ENCODE measurements at places on chromosomes 3 and 15.

- DNase-seq: no peak
Measured at GRCh38 chr3:101248736-101249135, 71.6 kb downstream of the IMPG2 start.

DNA sequence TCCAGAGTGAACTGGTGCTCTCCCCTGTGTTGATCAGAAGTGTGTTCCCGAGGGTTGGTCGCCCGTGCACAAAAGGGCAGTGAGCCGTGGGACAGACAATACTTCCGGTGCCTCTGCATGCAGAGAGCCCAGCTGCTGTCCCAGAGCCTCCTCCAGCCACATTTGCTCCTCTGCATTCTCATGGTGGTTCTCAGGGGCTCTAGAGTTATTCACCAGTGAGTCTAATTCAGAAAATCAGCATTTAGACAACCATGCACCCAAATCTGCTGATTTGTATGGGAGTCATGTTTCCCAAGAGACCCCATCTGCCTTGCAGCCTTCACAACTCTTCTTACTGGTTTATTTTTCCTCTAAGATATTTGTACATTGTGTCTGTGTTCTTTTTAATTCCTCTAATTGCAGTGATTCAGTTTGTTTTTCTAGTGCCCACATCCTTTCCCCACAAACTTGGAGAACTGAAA, 107.0 kb upstream of the SPRED1 start:
- no peak for DNase-seq

DNA sequence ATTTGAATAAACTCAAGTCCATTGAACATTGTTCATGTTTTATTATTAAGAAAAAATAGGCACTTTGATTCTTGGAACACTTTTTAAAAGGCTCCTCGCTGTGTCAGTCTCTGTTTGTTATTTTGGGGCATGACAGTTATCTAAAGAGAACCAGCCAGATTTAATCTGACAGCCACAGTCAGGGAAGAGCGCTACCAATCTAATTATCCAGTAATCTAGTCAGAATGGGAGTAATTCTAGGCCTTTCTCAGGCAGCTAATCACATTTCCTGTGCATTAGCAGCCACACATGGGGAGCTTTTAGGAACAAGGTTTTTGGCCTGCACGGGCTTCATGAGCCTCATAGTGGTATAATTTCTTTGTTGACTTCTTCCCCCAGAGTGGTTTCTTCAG, 362.2 kb downstream of the RBMS3 start:
- DNase-seq: no peak

- DNase-seq: no peak
Measured at GRCh38 chr15:28109626-28110455, 10.7 kb upstream of the OCA2 start.

DNA sequence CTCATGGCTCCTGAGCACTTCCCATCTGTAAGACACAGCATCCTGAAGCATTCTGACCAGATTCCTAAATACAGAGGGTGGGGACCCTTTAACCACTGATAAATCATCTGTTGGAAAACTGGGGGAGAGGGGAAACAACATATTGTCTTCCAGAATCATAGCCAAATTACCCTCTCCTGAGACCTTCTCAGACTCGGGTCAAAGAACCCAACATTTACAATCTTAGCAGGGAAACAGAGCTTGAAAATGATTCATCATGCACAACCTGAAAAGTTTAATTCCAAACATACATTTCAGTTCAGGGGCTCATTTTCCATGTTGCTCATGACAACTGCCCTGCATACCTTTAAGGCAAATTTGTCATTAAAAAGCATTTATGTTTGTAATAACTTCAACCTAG, 48.5 kb upstream of the TSPAN3 start:
- DNase-seq: no peak

DNA sequence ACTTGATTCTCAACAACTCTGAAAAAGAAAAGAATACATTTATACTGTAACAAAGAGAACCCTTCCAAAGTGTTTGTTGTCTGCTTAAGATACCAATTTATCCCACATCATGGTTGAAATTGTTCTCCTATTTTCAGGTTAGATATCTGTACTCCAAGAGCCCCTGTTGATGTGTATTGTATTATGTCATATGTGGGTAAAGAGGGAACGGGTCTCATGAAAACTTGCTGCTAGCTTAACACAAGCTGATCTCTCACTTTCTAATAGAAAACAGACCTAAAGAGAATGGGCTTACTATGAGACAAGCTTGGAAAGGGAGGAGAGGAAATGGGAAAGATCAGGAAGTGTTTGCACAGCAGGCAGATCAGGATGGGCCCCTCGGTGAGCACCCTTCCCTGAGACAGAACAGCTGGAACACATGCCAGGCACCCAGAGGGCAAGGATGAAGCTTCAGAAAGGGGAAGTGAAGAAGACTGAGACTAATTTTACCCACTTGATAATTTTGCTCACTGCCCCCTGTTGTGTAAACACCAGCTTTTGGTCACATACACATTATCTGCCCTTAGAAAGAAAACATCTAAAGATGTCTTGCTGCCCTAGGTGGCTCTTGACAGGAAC, 747.9 kb upstream of the CCDC54 start:
- DNase-seq: no peak

- DNase-seq: no peak
Measured at GRCh38 chr3:104549099-104549714, 817.5 kb upstream of the ALCAM start.

DNA sequence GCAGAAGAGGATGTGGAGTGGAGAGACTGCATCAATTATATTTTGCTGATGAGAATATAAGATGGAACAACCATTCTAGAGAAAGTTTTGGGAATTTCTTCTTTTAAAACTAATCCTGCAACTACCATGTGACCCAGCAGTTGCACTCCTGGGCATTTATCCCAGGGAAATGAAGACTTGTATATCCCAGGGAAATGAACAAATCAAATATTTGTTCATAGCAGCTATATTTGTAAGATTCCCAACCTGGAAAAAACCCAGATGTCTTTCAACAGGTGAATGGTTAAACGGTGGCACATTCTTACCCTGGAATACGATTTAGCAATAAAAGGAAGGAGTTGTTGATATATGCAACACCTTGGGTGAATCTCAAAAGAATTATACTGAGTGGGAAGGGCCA, 385.3 kb upstream of the TPRG1 start:
- no peak for DNase-seq

- DNase-seq: no peak
Measured at GRCh38 chr3:127765735-127766134, 56.6 kb downstream of the MGLL start.

GRCh38 chr3:170044271-170044670, 6.5 kb downstream of the GPR160 start:
- DNase-seq: no peak

- DNase-seq: no peak
Measured at GRCh38 chr15:82763361-82764116, 42.3 kb downstream of the FSD2 start.

DNA sequence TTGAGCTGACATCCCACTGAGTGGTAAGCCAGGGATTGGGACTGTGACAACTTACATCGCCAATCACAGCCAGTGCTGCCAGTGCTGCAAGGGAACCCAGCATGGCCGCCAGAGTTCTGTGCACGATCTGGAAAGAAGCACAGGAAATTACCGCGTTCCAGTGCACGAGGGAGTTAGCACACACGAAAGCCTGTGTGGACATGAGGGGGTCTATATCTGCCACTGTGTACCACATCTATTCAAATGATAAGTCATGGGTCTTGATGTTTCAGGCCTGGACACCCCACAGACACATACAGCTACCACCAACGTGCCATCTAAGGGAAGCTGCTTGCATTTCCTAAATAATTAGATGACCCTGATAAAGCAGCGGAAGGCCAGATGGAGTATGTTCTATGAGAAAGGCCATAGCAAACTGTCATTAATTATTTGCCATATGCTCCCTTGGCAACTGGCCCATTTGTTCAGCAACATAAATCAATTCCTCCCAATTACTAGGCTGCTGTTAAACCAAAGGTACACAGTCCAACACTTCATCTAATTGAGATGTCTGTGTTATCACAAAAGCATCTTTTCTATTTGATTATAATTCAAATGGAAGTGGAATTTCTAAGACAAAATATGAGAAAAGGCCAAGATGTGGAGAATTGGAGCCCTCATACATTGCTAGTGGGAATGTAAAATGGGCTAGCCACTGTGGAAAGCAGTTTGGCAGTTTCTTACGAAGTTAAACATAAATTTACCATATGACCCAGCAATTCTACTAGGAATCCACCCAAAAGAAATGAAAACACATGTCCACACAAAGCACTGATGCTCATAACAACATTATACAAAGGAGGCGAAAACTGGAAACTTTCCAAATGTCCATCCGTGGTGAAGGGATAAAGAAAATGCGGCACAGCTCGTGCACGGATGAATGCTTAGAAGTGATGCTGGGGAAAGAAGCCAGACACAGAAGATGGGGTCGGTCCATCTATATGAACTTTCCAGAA, 108.3 kb downstream of the OCA2 start:
- no peak for DNase-seq

DNA sequence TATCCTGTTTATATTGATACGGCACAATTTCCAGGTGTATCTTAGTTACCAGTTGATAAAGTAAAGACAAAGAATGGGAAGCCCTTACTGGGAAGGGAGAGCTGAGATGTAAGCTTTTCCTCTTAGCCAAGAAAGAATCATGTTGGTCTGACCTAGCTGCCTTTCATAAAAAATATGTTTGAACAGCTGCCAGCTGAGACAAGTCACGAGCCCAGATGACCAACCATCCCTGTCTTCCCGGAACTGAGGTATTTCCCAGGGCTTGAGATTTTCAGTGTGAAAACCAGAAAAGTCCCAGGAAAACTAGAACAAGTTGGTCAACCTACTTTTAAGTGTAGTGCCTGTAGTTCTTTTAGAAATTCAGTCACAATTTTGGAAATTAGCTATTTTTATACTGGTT, 3.6 kb upstream of the MYH15 start:
- no peak for DNase-seq

- DNase-seq: no peak
Measured at GRCh38 chr3:116905794-116906193, 196.2 kb downstream of the TUSC7 start.

GRCh38 chr3:194103505-194103904, 32.4 kb upstream of the HES1 start:
- DNase-seq: no peak

- DNase-seq: no peak
Measured at GRCh38 chr3:8069471-8069870, 432.2 kb upstream of the LMCD1 start.

- no peak for DNase-seq
Measured at GRCh38 chr3:140845882-140846281, 95.8 kb upstream of the SLC25A36 start.

DNA sequence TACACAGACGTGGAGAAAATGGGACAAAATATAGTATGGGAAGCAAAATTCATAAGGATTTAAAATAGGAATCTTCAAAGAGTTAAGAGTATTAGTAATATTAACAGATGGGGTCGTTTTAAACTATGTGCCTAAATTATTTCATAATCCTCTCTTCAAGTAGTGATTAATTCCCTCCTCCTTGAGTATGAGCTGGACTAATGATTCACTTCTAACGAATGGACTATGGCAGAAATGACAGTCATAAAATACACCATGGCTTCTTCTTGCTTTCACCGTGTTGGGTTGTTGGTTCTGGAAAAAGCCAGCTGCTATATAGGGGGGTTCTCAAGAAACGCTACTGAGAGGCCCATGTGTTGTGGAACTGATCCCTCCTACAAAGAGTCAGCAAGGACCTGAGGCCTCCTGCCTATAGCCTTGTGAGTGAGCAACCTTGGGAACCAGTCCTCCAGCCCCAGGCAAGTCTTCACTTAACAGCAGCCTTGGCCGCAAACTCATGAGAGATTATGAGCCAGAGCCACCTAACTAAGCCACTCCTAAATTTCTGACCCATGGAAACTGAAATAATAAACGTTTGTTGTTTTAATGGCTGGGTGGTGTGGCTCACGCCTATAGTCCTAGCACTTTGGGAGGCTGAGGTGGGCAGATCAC, 64.8 kb upstream of the ABHD2 start:
- no peak for DNase-seq

GRCh38 chr3:69746119-69746518, 6.9 kb downstream of the MITF start:
- no peak for DNase-seq

DNA sequence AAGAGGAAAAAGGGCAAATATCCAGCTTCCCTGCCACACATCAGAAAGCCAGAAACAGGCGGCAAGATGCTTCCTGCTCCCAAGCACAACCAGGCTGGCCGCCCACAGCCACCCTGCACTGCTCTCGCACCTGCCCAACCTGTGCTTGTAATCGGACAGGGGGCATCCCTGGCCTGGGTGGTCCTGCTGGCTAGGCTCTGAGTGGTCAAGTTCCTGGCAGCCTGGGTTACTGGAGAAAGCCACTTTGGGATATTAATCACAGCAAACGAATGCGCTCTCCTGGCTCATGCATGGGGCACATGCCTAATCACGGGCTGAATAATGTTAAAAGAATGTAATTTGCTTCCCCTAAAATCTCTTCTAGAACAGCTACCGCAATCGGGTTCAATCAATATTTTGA, 442.4 kb downstream of the MCTP2 start:
- DNase-seq: no peak

GRCh38 chr3:17938313-17938712, 195.9 kb upstream of the TBC1D5 start:
- no peak for DNase-seq

GRCh38 chr3:140347151-140347550, 330.7 kb upstream of the TRIM42 start:
- no peak for DNase-seq

- peak; percentile 79 for DNase-seq
Measured at GRCh38 chr15:65303687-65304380, 643 bp upstream of the RNU5B-1 start.

GRCh38 chr15:45116006-45116481, 1.9 kb downstream of the DUOXA2 start:
- no peak for DNase-seq

GRCh38 chr15:39438799-39439592, 141.9 kb upstream of the THBS1 start:
- DNase-seq: no peak

DNA sequence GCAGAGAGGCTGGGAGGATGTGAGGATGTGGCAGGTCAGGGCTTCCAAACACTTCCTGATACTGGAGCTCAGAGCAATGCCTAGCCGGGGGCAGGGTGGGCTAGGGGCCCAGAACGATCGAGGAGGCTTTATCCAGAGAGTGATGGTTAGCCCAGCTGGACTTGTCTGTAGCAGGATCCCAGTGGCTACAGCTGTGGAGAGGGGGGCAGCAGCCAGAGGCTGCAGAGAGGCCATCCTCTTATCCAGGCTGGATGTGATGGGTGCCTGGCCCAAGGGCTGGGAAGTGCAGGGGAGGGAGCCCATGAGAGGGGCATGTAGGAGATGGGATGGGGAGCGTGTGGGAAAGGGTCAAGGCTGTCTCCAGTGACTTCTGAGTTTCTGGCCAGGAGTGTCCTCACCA, 4.6 kb downstream of the PARP3 start:
- no peak for DNase-seq
